NCI-H1694 (cell line): ENCODE measurements at places on chromosomes 4 and X.
A peak's percentile ranks its signal among the peaks of the same experiment; 100 is the strongest.

- DNase-seq: no peak
Measured at GRCh38 chr4:102828497-102828808, 1.1 kb upstream of the UBE2D3 start.

DNA sequence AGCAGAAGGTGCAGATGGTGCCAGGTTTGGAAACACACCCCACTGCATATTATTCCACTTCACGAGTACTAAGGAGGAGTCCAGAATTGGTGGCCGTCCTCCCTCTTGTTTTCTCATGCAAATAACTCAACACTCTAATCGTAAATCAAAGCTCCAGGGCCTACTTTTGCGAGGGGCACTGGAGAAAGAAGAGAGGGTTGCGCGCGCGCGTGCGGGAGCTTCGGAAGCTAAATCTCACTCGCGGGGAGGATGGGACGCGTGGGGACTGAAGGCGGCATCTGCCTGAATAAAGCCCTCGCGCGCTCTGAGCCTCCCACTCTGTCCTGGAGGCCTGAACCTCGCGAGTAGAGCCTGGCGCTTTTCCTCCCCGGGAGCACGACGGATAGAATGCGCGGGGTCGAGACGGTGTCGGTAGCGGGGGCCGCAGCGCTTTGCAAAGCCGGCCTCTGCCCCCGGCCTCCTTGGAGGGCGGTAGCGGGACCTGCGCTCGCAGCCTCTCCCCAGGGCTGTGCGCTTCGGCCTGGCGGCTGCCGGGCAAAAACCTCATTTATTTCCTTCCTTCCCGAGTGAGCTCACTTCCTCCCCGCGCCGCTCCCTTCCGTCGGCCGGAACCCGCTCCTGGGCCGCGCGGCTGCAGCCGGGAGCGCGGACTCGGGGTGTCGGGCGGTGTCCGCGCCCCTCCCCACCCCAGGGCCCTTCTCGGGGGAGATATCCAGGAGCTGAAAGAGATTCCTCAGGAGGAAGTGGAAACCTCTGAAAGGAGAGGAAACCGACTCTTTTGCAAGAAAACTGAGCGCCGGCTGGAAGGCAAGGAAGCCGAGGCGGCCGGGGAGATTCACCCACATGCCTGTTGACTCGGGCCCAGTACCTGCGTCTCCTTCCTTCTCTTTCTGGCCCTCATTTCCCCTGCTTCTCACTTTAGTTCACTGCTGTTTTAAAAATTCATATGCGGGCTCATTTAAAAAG lies 20.7 kb downstream of the HAND2 start:
- no peak for DNase-seq

- no peak for DNase-seq
Measured at GRCh38 chr4:166460769-166461550, 587.9 kb downstream of the TLL1 start.

DNA sequence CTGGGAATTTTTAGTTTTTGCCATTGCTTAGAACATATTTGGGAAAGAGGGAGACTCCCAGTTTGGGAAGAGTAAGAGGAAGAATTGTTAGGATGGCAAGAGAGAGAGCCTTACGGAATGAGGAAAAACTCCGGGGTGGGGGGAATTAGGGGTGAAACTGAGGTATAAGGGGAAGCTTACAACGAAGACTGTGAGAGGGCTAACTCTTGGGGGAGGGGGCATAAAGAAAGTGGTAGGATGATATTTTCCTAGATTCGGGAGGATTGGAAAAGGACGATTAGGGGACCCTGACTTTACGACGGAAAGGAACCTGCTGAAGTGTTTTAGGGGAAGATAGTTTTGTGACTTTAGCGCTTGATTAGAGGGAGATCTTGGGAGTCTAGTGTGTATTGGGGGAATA lies 86.2 kb upstream of the HPRT1 start:
- DNase-seq: no peak

- DNase-seq: no peak
Measured at GRCh38 chr4:70606459-70606858, 14.4 kb downstream of the AMBN start.

DNA sequence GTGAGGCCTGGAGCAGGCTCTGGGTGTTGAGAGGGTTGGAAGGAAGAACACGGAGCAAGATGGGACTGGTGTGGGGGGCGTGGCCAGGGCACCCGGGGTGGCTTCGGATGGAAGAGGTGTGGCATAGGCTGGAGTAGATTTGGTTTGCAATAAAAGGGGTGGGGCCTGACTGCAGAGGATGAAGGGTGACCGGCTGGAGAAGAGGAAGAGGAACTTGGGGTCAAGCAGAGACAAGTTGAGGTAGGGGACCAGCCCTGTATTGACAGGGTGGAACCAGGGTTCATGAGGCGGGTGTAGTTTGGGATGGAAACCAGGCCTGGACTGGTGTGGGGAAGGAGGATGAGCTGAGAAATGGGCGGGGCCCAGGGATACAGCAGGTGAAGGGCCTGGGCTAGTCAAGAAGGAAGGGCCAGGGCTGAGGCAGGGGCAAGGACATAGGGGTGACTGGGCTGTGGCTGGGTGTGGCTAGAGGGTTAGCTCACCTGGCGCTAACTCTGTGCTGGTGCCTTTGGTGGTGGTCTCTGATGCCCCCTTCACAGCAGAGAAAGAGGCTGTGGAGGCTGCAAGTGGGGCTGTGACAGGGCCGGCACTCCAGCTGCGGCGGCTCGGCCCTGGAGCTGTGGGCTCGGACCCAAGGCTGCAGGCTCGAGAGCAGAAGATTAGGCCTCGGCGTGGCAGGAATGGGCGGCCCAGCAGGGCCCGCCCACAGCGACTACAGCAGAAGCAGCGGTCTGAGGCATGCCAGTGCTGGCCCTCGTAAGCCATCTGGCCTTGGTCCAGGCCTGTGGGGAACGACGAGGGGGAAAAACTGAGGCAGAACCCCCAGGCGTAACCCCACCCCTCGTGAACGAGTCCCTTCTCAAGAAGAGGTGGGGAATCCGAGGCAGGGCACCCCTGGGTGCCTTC lies 5.0 kb downstream of the PLP2 start:
- no peak for DNase-seq

- no peak for DNase-seq
Measured at GRCh38 chr4:81786063-81786763, 314.5 kb upstream of the RASGEF1B start.

- no peak for DNase-seq
Measured at GRCh38 chrX:44949125-44949524, 76.1 kb downstream of the KDM6A start.

DNA sequence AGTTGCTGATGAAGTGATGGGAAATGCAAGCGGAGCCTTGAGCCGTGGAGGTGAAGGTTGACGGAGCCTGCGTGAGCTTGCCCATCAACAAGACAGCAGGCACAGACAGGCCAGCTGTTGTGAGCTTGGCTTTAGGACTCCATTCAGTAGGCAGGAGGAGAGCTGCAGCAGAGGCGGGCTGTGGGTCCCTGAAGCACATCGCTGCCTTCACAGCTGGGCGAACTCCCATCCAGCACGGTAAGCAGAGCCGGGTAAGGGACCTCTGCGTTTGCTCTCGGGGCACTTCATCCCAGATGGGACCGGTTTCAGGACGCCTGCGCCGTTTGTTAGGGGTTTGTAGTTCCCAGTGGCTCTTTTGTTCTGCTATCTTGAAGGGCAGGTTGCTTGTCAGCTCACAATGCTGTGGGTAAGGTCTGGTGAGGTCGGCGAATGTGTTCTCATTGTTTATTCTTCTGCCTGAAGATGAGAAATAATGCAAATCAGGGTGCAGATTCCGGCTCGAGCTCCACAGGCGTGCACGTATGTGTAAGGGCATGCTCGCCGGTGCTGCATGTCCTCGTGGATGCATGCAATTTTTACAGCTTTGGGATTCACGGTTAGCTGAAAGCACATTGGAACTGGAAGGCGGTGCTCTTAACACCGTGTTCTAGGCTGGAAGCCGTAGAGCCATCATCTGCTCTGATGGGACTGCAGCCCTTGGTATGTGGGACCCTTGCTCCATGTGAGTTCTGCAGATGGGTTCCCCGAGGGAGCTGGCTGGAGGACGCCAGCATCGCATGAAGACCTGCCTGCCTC lies 54.6 kb upstream of the CLDN34 start:
- DNase-seq: peak; percentile 17

DNA sequence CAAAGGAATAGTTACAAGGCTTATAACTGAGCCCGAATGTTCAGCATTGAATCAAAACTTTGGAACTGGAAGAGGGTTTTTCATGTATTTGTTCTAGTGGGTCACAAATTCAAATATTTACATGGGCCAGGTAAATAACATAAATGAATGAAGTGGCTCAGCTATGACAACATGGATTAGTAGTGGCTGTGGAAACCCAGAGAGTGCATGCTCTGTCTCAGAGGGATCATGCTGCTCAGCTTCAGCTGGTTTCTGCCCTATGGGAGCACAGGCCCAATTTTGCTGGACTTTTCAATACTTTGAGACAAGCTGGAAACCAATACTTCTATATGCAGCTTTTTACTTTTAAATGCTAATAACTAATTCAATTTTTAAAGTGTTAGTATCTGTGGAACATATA lies 394.0 kb upstream of the TEX13C start:
- DNase-seq: no peak

DNA sequence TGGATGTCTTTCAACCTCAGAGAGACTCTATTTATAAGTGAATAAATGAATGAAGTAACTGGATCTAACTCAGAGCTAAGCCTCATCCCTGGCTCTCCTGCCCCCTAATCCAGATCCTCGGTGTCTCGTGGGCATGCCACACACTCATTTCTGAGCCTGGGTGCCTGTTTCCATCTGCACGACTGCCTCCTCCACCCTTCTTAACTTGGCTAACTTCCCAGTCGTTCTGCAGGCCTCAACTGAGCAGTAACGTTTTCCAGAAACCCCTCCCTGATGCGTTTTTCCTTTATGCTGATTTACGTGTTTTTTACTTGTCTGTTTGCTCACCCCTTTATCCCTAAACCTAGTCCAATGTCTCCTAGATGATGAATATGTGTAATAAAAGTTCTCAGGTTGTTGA lies 186.9 kb upstream of the HS3ST1 start:
- DNase-seq: peak; percentile 16

GRCh38 chr4:48268956-48269860 lies at the start of gene TEC:
TSS of gene TEC (minus strand) at chr4:48269838. CDS start at chr4:48228614, 41,224 bp downstream.
- no peak for DNase-seq

GRCh38 chr4:8051644-8052043 lies 107.0 kb downstream of the ABLIM2 start:
- DNase-seq: no peak

DNA sequence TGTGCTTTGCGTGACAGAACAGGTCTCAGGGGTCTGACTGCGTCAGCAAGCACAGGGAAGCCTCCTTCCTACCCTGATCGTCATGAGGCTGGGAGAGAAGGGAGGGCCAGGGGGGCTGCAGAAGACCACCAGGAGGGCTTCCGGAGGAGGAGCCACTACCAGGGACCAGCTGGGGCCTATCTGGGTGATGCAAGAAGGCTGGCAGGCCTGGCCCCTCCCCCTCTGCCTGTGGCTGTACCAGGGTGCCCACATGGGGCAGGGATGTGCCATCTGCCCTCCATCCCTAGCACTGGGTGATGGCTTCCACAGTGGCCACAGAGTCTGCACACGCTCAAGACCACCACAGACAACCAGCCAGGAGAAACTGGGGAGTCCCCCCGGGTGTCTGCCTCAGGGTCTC lies 116.4 kb upstream of the NKX1-1 start:
- no peak for DNase-seq

GRCh38 chr4:159162576-159162975 lies 59.7 kb downstream of the RAPGEF2 start:
- no peak for DNase-seq

DNA sequence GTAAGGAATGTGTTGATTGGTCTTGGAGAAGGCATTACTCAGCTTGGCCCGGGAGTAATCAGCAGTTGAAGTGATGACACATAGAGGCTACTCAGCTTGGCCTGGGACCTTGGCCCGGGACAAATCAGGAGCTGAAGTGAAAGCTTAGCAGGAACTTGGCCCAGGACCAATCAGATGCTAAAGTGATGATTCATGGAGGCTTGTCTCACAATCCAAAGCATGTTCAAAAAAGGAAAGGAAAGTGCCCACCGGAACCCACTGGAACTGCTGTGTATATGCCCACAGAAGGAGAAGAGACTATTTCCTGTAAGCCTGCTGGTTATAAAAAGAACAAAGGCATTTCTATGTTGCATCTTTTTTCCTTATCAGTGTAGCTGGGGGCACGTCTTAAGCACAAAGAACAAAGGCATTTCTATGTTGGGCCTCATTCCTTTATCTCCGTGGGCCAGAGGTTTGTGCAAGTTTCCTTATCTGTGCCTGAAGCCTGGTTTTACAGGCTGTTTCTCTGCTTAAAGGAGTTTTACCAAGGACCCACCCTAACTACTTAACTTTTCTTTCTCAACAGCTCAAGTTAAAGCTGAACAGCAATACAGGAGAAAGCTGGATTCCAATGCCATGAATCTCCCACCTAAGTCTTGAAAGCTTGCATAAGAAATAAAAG lies 1176.7 kb downstream of the NLGN4X start:
- DNase-seq: no peak

- no peak for DNase-seq
Measured at GRCh38 chr4:101211146-101211553, 136.2 kb downstream of the PPP3CA start.

DNA sequence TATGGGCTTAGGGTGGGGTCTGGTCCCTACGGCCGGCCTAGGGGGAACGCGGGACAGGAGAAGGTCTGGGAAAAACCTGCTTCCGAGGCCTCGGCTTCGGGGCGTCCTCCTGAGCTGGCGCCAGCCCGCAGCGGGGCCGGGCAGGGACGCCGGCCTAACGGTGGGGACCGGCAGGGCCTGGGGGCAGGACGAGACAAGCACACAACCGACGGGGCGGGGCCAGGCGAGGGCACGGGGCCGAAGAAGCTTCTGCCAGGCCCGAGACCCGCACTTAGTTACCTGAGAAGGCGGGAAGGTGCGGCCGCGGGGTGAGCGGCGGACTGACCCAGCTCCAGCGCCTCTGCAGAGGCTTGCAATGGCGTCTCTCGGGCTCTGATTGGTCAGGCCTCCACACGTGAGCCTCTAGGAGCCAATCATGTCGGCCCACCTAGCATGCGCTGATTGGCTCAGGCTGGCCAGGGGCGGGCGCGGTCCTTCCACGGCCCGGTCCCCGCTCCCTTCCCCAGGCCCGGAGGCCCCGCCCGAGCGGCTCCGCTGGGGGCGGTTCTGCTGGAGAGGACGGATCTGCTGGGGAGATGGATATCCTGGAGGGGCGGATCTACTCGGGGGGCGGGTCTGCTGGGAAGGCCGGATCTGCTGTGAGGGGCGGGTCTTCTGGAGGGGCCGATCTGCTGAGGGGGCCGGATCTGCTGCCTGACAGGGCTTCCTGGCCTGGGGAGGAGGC lies 44.3 kb downstream of the CPLX1 start:
- DNase-seq: peak; percentile 94

- no peak for DNase-seq
Measured at GRCh38 chr4:74316397-74316796, 8.1 kb downstream of the EPGN start.

GRCh38 chrX:148878371-148878770 lies 378.0 kb downstream of the AFF2 start:
- no peak for DNase-seq

DNA sequence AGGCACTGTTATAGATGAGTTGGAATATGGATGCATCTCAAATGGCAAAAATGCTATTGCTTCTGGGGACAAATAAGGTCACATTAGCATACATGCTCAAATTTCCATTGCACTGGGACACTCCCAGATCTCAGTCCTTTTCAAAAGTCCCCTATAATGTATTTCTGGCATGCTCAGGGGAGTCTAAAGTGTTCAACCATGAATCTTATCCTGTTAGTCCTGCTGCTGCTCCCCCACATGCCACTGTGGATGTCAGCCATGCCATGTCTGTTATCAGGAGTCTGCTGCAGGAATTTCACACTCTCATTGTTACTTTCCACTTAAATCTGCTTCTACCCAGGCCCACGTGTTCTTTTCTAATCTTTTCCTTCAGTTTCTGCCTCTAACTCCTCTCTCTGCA lies 1000.6 kb downstream of the CCSER1 start:
- no peak for DNase-seq
